ENCODE measurements at places on chromosomes 13 and 19.
A peak's percentile ranks its signal among the peaks of the same experiment; 100 is the strongest.

- peak; percentile 87 for DNase-seq
These were observed 33.8 kb upstream of the GARRE1 start for GRCh38 chr19:34220472-34221063.

- no peak for DNase-seq
These were observed 239.8 kb downstream of the COG6 start for GRCh38 chr13:39895254-39895653.

- no peak for DNase-seq
These were observed 9.7 kb downstream of the ELAVL1 start for GRCh38 chr19:7995810-7996158.

DNA sequence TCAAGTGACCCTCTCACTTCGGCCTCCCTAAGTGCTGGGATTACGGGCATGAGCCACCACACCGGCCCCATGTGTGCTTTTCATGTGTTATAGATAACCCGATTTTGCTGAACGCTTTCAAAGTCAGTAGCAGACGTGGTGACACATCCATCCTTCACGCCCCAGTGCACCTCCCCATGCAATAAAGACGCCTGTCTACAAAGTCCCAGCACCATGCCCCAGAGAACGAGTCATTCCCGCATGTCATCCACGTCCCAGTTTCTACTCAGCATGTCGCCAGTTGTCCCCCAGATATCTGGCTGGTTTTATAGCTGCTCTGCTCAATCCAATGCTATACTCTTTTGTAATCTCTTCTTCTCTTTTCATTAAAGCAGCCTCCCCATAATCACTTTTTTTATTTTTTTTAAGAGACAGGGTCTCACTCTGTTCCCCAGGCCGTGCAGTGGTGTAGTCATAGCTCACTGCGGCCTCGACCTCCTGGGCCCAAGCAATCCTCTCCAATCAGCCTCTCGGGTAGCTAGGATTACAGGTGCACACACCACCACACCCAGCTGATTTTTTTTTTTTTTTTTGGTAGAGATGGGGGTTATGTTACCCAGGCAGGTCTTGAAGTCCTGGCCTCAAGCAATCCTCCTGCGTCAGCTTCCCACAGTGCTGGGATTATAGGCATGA is 42.5 kb downstream of the DNM2 start:
- peak; percentile 92 for DNase-seq

DNA sequence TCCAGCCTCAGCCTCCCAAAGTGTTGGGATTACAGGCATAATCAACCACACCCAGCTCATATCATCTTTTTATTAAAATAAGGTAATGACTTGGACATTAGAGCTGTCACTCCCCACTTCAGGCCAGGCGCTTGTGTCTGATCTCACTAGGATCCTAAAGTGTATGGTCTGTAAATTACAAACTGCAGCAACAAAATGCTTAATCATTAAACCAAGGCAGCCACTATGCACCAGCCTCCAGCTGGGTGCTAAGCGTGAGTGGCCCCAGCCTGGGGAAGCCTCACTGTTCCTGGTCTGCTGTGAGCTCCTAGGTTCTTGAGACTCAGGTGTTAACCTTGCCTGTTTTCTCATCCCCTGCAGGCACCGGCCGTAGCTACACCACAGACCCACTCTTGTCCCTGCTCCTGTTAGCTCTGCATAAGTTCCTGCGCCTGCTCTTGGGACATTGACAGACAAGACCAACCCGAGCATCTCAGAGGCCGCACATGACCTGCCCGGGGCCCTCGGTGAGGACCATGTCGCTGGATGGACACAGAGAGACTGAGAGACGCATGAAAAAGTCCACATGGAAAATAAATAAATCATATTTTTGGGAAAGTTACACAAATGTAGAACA is 37.8 kb downstream of the VSTM2B start:
- DNase-seq: no peak
